ENCODE measurements at places on chromosomes 1 and 21. TPM values are rescaled to one million over a fixed set of nuclear protein-coding genes. Genes with fewer than 3 reads are reported as not detected.
A peak's percentile ranks its signal among the peaks of the same experiment; 100 is the strongest.

GRCh38 chr1:148379170-148379500 is 104.0 kb downstream of the PPIAL4G start:
- DNase-seq: no peak

- DNase-seq: no peak
Observed at GRCh38 chr1:38657207-38657840, 202.2 kb downstream of the RRAGC start.

GRCh38 chr1:197199923-197200271 is 53.4 kb upstream of the ASPM start:
- no peak for DNase-seq

DNA sequence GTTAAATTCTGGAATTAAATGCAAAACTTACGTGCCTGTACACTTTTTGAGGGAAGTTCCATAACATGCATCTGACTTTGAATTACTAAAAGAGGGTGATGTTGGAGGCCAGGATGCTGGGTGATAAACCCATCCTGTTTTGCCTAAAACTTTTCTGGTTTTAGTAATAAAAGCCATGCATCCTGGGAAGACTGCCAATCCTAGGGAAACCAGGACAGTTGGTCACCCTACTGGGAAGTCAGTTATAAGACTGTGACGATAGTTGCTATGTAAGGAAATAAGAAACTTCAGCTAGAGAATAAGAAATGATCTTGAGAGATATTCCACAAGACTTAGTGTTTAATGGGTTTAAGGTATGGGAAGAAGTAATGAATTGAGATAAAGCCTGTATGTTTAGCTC is 336.6 kb upstream of the LYPLAL1 start:
- DNase-seq: no peak

DNA sequence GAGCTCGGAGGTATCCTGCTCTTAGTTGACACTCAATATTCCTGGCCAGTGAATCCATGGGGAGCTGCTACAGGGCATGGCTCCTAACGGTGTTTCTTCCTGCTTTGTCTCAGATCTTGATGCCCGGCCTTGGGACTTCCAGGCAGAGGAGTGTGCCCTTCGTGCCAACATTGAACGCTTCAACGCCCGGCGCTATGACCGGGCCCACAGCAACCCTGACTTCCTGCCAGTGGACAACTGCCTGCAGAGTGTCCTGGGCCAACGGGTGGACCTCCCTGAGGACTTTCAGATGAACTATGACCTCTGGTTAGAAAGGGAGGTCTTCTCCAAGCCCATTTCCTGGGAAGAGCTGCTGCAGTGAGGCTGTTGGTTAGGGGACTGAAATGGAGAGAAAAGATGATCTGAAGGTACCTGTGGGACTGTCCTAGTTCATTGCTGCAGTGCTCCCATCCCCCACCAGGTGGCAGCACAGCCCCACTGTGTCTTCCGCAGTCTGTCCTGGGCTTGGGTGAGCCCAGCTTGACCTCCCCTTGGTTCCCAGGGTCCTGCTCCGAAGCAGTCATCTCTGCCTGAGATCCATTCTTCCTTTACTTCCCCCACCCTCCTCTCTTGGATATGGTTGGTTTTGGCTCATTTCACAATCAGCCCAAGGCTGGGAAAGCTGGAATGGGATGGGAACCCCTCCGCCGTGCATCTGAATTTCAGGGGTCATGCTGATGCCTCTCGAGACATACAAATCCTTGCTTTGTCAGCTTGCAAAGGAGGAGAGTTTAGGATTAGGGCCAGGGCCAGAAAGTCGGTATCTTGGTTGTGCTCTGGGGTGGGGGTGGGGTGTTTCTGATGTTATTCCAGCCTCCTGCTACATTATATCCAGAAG is 16.7 kb downstream of the ALX3 start:
- peak; percentile 70 for DNase-seq

- no peak for DNase-seq
Observed at GRCh38 chr1:77513839-77514763, 168.4 kb downstream of the ZZZ3 start.

- DNase-seq: no peak
Observed at GRCh38 chr1:59179673-59180072, 117.2 kb upstream of the FGGY start.

GRCh38 chr21:44867999-44868700 is 5.3 kb downstream of the PTTG1IP start:
- peak; percentile 66 for DNase-seq

DNA sequence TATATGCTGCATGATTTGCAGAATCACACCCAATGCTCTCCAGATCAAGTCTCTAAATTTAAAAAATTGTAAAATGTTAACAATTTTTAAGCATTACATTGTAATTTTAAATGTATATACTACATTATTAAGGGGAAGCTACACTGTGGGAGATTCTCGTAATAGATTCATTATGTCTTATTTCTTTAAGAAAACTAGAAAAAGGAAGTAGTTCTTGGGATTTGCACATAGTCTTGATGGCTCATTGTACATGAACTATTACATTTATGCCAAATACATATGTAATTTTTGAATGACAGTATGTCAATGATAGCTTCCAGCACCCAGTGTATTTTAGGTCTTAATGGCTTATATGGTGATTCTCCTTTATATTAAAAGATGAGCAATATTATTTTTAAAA is 250.3 kb downstream of the PTPRC start:
- DNase-seq: no peak

DNA sequence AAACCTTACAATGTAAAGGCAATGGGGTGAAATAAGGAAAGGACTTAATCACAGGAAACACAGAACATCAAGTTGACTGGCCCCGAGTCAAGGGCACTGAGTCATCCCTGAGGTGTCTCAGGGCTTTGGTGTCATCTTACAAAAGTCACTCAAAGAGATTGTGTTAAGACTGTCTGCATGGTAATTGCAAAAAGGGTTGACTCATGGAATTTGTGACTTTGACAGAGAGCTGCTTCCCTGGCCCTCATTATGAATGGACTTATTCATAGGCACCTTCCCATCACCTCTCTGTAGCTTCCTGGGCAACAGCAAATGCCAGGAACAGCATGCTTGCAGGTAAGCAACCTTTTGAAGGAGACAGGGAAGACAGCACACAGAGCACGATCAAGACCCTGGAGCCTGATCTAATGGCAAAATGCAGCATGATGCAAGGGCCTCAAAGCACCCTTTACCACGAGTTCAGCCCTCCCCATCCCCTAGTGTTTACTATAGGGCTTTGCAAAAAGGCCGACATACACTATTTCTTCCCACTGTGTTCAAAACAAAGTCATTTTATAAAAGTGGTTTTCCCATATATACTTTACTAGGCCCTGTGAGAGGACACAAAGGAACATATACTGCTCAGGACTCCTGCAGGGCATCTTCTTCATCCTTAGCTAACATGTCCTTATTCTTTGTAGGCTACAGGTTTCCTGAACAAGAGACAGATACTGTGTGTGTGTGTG is 17.1 kb downstream of the ZP4 start:
- DNase-seq: no peak

DNA sequence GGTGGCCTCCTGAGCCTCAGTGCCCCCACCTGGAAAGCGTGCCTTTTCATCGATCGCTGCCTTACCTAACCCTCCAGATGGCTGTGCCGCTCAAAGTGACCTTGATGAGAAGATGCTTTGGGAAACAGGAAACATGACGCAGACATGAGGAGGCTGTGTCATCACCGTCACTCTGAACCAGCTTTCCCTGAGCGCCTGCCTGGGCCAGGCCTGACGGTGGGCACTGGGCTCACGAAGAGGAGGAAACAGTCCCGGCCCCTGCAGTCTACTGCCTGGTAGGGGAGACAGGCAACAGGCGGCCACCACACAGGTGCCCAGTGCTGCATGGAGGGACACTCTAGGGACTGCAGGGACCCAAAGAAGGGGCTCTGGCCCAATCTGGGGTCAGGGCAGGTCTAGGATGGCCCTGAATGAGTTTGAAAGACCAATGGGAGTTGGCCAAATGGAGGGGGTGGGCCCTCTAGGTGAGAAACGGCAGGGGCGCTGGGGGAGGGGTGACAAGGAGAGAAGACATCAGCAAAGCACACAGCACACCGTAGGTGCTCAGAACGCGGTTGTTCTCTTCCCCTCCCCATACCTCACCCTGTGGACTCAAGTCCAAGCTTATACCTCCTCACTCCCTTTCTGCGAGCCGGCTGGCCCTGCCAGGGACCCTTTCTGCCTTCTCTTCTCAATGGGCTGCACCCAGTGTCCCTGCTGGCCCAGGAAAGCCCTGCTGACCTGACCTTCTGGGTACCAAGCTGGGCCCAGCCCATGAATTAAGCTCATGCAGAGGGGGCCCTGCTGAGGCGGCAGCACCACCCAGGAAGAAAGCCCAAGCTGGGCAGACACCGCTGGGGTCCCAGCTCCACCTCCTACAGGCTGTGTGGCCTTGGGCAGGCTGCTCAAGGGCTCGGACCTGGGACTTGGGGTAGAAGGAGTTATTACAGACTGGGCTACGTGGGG is 44.9 kb downstream of the GLIS1 start:
- DNase-seq: no peak

DNA sequence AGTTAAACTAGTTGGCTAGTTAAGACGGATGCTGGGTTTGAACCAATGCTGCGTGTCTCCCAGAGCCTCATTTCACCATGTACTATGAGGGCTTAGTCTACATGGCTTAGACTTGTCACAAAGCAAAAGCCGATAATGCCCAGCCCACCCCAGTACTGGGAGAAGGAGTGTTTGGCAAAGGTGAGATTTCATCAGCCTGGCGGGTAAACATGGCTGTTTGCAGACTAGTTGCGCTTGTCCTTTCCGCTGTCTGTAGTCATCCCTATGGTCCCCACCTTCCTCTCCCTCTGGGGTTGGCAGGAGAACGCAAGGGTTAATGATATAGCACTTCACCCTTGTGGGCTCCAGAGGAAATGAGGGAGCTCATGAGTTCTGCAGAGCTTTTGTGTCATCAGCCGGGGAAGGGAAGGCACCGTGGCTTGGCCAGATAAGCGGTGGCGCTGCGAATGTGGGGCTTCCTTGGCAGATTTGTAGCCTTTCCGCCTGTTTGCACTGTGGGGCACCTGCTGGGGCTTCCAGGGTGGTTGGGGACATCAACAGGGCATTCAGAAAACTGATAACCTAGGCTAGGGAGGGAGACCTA is 29.2 kb downstream of the SOX13 start:
- DNase-seq: peak; percentile 12

GRCh38 chr1:89221341-89221740 is 22.6 kb upstream of the GBP4 start:
- DNase-seq: no peak

- DNase-seq: no peak
Observed at GRCh38 chr1:224742349-224742748, 126.2 kb downstream of the CNIH3 start.

DNA sequence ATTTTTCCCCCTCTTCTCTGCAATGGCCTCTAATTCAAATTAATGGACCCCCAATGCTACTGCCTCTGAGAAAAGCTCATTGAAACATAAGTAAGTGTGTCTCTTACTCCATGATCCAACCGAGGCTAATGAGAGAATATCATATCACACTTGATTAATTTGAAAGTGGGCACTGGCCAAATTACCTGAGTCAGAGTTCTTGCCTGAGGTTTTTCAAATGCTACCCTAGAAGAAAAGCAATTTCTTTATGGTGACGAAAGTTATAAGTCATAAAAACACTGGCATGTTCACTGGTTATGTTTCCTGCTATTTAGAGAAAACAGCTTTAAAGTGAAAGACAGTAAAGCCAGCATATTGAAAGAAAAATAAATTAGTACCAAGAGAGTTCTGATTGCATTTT is 368.8 kb upstream of the TMPRSS15 start:
- DNase-seq: no peak

GRCh38 chr1:162185314-162186025 is 116.0 kb downstream of the NOS1AP start:
- DNase-seq: no peak

DNA sequence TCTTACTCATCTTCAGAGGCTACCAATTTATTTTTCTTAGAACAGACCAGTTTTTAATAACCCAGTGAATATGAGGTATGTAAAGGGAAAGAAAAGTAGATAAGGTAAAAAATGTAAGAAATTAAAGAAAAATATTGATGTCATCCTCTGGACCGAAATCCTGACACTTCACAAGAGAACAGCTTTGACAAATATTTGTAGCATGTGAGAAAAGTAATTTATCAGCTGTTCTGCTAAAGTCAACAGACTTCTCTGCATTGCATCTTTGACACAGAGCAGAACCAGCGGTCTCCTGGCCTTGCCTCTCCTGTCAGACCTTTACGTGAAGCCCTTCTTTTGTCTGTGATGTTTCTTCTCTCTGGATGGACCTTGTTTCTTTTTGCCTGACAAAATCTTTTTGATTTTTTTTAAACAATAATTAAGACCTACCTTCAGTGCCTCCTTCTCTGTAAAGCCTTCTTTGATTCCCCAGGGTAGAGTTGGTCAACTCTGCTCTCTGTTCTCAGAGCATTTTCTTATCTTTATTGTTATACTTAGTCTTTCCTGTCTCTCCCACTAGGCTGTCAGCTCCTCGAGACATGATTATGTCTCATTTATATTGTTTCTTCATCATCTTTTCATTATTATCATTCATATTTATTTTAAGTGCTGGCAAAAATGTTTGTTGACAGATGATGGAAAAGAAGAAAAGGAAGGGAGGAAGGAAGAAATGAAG is 35.4 kb downstream of the RGS4 start:
- DNase-seq: no peak

GRCh38 chr21:44557491-44558328 is 885 bp downstream of the KRTAP10-3 start:
- DNase-seq: no peak

DNA sequence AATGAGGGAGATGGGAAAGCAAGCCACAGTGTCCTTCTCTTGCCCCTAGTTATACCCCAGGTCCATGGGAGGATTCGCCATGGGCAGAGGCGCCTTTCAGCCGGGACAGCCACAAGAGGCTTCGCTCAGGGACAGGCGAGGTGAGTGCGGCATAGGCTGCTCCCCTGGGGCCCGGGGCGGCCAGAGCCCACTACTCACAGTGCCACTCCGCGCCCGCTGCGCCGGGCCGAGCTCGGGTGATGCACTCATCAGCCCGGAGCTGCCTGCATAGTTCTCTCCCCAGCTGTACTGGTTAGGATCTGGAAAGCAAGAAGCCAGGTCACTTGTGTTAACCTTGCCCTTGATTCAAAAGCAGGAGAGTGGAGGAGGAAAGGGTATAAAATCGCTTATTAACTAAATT is 8.4 kb downstream of the PANK4 start:
- no peak for DNase-seq

- DNase-seq: no peak
Observed at GRCh38 chr1:84888753-84889152, 4.3 kb downstream of the LPAR3 start.

- DNase-seq: peak; percentile 78
Observed at GRCh38 chr1:227999056-227999930, 7.5 kb upstream of the WNT3A start.

The C2CD4D gene
- total RNA-seq: 4.4 TPM

The NBPF3 gene
- total RNA-seq: 9.0 TPM

The ANP32E gene
- 151 TPM for total RNA-seq

The SMYD3 gene
- total RNA-seq: 21.0 TPM

The TMEM54 gene
- total RNA-seq: 2.0 TPM

The USH2A gene
- not detected for total RNA-seq

The OR2L13 gene
- 0.14 TPM for total RNA-seq

The LRRC71 gene
- total RNA-seq: not detected

The GPN2 gene
- total RNA-seq: 55.5 TPM

The ETV3L gene
- not detected for total RNA-seq

The MR1 gene
- total RNA-seq: 49.9 TPM

Data from activated T-cell treated with anti-CD3 and anti-CD28 coated beads, Interleukin-2, amount 50 U/mL, for 72 hours (primary cell).